Pancreas (tissue), 10 donors: ENCODE measurements at places on chromosomes 7 and 10. TPM values are rescaled to one million over a fixed set of nuclear protein-coding genes. Genes with fewer than 3 reads are reported as not detected.

DNA sequence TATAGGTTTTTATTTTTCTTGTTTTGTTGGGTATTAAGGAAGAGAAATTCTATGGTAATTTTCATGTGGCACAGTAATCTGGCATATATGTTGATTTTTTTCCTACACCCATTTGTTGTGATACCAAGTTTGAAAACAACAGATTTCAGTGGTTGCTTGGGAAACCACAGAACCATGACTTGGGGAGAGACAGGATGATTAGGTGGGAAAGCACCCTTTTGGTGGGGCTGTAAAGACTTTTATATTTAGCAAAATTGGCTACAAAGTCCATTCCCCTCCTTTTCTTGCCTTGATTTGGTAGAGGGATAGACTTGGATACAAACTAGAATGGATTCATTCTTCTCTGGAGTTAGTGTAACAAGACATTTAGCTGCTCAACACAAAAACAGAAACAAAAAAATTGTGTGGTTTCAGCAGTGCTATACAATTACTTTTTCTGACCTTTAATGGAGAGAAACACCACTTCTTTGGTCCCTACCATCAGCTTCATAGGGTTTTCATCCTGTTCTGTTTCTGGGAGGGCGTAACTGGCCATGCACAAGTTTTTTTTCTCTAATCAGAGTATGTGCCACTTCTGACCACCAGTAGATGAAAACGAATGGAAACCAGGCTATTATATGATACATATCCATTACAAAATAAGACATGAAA, 52.7 kb downstream of the FIGNL1 start:
- no peak for DNase-seq

The TRPV5 gene
- polyA plus RNA-seq = not detected

The ZFAND4 gene
- polyA plus RNA-seq = 4.0 TPM

The NPC1L1 gene
- 0.61 TPM for polyA plus RNA-seq
